ENCODE measurements at places on chromosomes 6 and 20.

DNA sequence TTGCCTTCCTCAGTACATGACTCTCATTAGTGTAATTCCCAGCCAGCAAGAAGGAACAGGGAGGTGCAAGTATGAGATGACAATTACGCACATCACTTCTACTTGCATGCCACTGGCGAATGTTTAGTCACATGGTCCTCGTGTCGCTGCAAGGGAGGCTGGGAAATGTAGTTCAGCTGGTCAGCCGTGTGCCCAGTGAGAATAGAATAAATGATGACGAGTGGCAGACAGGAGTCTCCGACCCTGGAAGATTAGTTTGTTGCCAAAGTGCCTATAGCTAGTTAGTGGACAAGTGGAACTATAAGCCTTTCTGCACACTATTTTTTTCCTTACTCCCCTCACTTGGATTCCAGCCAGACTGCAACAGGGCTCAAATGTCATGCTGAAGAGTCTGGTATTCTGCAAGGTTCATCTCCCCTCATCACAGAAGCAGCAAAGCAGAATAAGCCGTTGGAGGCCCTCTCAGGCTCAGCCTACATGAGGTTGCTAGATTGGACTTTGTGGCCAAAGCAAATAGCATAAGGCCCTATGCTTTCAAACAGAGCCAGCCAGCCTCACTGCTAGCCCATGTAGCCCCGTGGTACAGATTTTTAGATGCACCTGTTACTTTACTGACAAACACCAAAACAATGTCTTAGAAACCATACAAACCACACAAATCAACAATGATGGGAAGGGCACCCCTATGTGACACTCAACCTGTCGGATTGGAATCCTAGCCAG lies 9.7 kb downstream of the LINC00237 start:
- peak; percentile 41 for DNase-seq

GRCh38 chr6:49986551-49986950 lies 17.1 kb upstream of the DEFB113 start:
- no peak for DNase-seq

DNA sequence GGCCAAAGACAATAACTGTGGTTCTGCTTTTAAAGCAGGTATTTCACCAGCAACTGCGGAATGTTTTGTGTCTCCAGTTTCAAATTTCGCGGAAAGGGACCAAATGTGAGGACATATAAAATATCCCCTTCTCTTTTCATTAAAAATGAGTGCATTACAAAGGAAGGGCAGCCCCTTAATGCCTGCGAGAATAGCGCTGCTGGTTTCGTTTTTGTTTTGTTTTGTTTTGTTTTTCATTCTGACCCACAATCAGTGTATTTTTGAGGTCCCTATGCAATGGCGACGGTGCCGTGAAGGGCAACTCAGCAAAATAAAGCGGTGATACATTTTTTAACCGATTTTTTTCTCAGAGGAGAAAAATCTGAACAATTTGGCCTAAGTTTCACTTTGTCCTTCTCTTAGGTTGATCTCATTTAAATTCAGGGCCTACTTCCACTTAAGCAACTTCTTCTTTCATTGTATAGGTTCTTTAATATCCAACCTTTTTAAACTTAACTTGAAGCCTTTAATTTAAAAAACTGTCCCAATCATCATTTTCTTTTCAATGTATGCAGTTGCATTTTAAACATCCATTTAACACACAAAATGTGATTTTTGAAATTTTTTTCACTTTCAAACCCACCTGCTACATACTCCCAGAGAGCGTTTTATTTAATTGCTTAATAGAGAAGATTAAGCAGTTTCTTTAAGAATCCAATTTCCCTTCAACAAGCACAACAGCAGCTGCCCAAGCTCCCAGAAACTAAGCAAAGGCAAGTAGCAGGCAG lies 2.9 kb upstream of the HIVEP2 start:
- no peak for DNase-seq

DNA sequence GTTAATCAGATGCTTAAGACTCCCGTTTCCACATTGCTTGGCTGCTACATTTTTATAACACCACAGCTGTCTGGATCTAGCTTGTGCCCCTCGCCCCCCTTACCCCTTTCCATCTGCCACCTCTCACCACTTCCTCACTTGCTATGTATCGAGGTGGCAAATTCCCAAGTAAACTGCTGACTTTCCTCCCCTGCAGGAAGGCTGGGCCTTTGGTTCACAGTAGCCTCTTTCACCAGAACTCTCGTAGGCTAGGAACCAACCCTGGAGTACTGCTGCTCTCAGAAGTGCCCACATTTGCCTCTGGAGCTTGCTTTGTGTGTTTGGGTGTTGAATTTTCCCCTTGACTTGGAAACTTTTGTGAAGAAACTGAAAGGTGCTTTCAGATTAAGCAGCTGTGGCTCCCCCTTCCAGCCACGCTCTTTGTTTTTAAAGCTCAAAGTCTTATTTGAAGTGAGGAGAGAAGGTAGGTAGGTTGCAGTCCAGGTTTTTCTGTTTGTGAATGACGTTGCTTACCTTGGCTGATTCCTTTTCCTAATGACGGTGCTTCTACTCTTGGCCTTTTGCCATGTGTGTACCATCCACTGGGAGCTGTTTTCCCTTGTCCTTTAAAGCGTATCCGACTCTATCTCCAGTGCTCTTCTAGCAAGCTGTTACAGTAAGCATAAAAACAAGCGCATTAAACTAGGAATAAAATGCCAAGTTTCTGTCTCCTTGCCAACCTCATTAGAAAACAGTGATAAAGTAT lies 90.4 kb downstream of the CARMIL1 start:
- DNase-seq, result peak; percentile 50

DNA sequence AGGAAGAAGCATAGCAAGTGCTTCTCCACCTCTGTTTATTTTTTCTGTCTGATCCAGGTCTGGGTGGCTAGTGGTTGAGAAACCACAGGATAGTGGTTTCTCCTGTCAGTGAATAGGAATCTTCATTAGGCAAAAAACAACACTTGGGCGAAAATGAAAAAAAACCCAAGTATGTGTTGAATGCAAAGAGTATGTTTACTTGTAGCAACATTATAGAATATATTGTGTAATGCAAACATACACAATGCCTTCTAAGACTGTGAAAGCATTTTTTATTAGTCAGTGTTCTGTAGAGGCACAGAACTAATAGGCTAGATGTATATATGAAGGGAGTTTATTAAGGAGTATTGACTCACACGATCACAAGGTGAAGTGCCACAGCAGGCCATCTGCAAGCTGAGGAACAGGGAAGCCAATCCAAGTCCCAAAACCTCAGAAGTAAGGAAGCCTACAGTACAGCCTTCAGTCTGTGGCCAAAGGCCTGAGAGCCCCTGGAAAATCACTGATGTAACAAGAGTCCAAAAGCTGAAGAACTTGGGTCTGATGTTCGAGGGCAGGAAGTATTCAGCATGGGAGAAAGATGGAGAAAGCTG lies 111.1 kb downstream of the UST start:
- peak; percentile 70 for DNase-seq

- DNase-seq, result no peak
These were observed 275.9 kb downstream of the FOXC1 start for GRCh38 chr6:1885576-1886011.

GRCh38 chr20:59804347-59804746 lies 129.1 kb downstream of the SYCP2 start:
- DNase-seq, result no peak

DNA sequence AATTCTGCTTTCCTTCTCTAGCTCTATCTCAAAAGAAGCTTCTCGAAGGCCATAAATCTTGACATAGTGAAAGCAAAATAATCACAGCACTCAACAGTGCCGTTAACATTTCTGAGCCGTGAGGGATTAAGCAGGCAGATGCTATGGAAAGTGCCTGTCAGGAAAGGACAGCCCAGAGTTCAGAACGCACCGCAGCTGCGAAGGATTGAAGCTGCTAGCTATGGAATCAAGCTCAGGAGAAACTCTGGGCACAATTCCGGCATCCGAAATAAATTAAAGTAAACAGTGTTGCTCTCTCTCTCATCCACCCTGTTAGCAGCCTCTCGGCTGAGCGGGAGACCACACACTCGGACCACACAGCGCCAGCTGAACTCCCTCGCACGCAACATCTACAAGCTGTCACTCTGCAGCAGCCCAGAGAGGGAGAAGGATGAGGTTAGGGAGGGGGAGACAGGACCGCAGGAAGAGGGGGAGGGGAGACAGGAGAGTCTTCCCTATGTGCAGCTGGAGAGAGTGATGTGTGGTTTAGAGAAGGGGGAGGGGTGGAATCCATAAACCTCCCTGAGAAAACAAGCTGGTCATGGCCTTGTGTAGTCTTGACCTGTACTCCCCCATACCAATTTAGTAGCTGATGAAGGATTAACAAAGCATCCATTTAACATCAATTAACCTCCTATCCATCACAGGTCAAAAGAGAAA lies 9.0 kb downstream of the EXOC2 start:
- peak; percentile 75 for DNase-seq

DNA sequence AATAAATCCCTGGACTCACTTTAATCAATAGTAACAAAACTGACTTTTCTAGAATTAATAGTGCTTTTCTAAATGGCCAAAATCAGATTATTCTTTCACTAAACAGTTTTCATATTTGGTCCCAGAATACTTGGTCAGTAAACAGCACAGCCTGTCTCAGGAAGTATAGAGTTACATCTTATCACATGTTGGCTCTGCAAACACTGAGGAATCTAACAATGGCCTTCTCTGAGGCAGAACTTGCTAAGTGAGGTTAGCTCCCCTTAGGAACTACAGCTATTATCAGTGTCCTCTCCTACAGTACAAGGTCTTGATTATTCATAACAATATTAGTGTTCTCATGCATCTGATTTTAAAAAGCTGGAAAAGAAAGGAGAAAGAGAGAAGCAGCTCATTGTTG lies 1622.8 kb downstream of the HACE1 start:
- DNase-seq, result no peak

DNA sequence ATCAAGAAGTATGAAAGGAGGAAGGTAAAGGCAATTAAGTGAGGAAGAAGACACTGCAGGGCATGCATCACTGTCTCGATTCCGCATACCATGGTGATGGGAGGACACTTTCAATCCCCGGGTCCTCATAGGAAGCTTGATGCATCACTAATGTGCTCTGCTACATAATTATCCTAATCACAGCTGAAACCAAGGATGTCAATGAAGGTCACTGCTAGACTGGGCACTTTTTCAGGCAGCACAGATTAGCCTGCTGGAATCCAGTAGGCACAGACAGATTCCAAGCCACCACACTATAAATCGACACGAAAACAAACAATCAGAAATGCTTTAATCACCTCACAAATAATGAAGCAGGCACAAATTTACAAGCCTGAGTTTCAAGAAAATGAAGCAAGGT lies 206.7 kb downstream of the KIF16B start:
- no peak for DNase-seq

- DNase-seq, result no peak
These were observed 21.0 kb downstream of the SULF2 start for GRCh38 chr20:47764154-47764733.

GRCh38 chr20:62782149-62782892 lies 14.0 kb upstream of the MRGBP start:
- DNase-seq, result no peak

DNA sequence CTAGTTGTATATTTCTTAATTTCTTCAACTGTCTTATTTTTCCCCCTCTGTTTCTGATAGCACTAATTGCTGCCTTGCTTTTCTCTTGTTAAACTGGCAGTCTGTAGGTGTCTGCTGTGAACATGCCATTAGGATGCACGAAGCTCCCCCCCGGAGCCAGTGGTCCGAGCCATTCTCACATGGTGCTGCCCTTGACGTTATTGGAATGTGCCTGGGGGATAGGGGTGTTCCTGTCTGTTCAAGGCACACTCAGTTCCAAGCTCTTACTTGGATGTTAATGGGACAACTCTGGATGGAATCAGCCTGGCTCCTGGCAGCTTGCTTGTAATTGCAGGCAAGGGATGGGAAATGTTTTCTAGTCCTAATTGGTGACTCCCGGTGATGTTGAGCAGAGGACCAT lies 68.4 kb downstream of the RREB1 start:
- DNase-seq, result no peak

GRCh38 chr6:18752278-18753068 lies 365.3 kb downstream of the RNF144B start:
- no peak for DNase-seq

DNA sequence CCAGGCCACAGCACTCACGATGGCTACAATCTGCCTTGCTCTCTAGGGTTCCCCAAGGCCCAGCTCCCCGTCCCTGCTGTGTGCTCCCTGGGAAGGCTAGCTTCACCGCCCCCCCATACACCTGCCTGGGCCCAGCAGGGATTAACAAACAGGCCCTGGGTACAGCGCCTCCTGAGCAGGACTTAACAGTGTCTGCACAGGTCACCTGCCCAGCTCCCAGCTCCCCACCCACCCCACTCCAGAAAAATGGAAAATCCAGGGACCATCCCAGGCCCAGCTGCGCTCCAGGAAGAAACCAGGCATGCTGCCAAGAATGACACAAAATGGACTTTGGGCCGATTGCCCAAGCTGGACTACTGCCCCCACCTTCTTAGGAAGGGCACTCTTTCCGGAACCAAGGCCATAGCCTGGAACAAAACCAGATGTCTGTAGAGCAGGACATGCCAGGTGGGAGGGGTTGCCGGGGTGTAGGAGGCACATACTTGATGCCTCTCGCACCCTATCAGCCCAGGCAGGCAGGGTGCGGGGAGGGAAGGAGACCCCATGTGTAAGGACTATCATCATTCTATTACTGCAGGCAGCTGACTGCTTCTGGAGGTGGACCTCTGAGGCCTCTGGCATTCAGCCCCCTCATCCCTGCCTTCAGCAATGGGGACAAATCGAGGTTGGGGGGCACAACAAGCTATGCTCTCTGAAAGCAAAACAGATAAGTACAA lies 104.9 kb downstream of the SNX5 start:
- no peak for DNase-seq

- DNase-seq, result no peak
These were observed 29.4 kb upstream of the KIAA1586 start for GRCh38 chr6:57017069-57017468.

DNA sequence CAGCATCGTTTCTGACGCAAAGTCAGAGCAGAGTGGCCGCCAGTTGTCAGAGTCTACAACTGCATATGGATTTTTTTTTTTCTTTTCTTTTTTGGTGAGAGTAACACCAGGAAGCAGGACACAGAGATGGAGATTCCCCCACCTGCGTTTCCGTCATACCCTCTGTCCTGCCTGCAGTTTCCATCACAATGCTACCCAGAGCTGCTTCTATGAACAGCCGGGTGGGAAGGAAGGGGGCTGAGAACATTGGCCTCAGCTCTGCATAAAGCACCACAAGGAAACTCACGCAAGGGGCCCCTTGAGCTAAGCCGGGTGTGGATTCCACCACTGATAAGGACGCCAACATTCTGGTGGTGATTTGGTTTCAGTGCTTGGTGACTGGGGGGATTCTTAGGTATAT lies 183.5 kb upstream of the AFDN start:
- no peak for DNase-seq

- DNase-seq, result no peak
These were observed 106.2 kb upstream of the ARMC2 start for GRCh38 chr6:108742041-108742440.

GRCh38 chr6:127221201-127221600 lies 45.5 kb upstream of the RNF146 start:
- no peak for DNase-seq

GRCh38 chr6:25127076-25127837 lies 151.9 kb upstream of the CARMIL1 start:
- DNase-seq, result no peak

DNA sequence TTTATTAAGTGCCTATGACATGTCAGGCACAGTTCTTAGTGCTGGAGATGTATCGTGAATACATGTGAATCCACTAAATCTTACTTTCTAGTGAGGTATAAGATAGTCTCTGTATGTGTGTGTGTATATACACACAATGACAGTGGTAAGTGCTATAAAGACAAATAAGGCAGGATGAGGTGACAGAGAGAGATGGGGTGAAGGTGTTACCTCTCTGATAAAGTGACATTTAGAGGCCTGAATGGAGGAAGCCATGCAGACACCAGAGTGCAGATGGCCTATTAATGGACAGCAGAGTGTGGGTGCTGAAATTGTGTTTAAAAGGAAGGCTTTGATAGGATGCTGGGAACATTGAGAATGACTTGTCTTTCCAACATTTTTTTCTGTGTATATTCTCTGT lies 454.3 kb downstream of the CDC5L start:
- DNase-seq, result no peak
